ENCODE measurements at places on chromosomes 1 and 21. TPM values are rescaled to one million over a fixed set of nuclear protein-coding genes. Genes with fewer than 3 reads are reported as not detected.

Gene PRRX1
- total RNA-seq, result not detected

Gene IVL
- total RNA-seq, result not detected

Gene SNRNP40
- 112 TPM for total RNA-seq

Gene GLMP
- 28.9 TPM for total RNA-seq

Gene PCNX2
- 31.7 TPM for total RNA-seq

Gene A3GALT2
- not detected for total RNA-seq

GRCh38 chr1:42756956-42757891 is 9.6 kb downstream of the P3H1 start:
- DNase-seq, result no peak

DNA sequence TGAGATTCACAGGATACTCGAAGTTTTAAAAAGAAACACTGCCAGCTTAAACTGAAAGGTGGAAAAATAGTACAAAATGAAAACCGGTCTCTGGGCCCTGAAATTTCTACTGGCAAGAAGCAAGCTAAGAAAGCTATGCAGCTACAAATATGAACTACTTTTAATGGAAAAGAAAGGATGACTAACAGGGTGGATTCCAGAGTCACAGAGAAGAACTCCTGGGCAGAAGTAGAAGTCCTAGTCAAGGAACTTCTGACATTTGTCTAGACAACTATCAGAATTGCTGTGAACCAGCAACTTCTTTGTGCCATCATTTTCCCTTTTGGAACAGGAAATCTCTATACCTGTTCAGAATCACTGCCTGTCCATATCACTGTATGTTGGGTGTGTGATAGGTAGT is 38.1 kb downstream of the CD160 start:
- no peak for DNase-seq

DNA sequence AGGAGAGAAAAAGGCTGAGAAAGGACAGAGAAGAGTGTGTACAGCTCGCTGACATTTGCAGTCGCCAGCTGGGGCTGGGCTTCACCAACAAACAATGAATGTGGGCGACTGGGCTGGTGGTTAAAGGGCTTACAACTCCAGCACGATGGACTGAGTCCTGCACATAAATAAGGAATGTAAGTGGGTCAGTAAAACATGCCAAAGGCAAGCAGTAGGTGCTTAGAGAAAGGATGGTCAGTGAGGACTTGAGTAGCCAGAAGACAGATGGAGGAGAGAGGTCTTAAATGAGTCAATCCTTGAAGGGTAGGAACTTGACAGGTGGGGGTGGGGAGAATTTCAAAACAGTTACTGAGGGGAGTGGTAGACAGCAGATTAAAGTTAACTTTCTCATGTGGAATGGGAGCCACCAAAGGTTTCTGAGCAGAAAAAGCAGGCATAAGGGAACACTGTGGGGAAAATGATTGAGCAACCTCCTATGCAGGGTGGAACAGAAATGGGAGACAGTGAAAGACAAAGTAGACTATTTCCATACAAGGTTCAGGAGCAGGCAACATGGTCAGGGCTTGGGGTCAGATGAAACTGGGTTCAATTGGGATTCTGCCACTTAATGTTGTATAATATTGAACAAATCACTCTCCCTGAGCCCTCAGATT is 37.4 kb downstream of the GADD45A start:
- no peak for DNase-seq

- DNase-seq, result peak; percentile 64
Observed at GRCh38 chr1:181397845-181398244, 85.5 kb upstream of the CACNA1E start.

DNA sequence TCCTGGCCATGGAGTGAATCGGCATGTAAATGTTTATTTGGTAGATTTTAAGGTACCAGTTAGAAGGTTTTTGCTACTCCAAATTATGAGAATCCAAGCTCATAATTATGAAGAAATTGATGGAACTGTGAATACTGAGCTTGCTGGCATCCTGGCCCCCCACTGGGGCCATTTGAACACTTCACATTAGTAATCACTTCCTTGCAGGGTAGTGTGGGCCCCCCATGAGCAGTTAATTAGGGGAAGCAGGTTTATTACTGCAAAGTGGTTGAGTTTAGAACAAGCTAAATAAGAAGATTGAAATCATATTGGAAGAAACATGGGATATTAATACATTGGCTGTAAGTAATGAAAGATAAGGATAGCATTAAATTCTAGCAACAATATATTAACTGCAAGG is 86.7 kb downstream of the S1PR1 start:
- no peak for DNase-seq
